ENCODE measurements at places on chromosomes 7 and 10.

GRCh38 chr7:105269397-105269796, 119.3 kb downstream of the SRPK2 start:
- DNase-seq = no peak

DNA sequence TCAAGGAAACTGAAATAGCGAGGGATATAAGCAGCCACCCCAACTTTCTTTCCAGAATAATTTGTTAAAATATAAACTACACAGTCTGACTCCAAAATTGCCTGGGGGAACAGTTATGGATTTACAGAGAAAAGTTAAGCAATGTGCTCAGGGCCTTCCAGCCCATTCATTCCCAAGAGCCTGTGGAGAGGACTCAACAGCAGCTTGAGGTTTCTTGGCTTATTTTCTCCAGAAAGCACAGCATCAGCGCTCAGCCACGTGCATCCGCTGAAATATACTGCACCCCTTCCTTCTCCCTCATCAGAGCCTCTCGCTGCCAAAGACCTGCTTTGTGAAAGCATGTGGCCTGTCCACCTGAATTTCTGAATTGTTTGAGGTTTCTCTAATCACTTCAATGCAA, 375.2 kb upstream of the VWC2 start:
- DNase-seq = no peak

GRCh38 chr10:100653957-100654781, 91.2 kb upstream of the PAX2 start:
- DNase-seq = no peak

GRCh38 chr7:74356589-74357315, 67.5 kb downstream of the CLIP2 start:
- no peak for DNase-seq

DNA sequence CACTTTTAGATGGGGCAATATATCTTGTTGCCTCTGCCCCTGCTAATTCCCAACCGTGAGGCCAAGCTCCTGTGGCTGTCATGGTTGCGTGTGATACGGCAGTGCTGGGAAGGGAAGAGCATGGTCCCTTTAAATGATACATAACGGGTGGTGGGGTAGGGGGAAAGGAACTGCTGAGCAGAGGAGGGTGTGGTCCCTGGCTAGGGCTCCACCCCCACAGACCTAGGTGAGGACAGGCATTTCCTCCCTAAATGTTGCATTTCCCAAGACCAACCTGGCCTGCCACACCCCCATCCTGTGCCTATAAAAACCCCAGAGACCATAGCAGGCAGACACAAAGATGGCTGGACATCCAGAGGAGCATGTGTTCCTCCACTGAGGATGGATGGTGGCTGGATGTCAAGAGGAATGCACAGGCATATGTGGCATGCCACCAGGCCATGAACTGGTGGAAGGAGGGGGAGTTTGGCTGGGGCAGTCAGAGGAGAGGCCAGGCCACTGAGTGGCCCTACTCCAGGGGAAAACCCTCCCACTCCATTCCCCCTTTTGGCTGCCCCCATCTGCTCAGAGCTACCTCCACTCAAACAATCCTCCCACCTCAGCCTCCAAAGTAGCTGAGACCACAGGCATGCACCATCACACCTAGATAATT, 104.0 kb downstream of the PLXDC2 start:
- no peak for DNase-seq

GRCh38 chr7:69896121-69896520, 297.8 kb downstream of the AUTS2 start:
- DNase-seq = no peak

DNA sequence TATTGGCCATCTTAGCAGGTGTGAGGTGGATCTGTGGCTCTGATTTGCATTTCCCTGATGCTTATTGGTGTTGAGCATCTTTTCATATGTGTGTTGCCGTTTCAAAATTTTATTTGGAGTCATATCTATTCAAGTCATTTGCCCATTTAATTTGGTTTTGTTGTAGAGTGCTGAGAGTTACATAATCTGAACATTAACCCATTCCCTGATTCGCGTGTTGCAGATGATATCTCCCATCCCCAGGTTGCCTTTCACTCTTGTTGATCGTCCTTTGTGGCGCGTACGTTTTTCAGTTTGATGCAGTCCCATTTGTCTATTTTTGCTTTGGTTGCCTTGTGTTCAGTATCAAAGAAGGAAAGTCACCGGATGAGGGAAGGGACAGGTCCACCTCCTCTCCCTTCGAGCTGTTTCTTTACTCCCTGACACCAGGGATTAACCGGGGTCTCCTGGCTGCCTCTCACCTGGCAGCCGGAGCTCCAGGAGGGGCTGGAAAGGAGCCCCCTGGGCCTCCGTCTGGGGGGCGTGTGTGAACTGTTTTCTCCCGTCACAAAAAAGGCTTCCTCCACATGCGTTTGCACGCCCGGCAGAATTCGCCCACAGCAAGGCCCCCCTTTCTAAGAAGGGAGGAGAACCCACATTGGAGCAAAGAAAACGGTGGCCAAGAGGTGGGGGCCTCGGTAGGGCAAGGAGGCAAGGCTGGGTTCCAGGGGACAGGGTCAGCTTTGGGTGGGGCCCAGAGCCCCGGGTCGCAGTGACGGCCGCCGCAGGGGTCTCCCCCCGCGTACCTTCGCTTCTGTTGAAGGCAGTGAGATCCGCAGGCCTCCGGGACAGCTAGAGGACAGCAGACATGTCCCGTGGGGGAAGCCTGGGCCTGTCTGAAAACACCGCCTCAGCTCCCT, 8.3 kb downstream of the MNX1 start:
- no peak for DNase-seq

DNA sequence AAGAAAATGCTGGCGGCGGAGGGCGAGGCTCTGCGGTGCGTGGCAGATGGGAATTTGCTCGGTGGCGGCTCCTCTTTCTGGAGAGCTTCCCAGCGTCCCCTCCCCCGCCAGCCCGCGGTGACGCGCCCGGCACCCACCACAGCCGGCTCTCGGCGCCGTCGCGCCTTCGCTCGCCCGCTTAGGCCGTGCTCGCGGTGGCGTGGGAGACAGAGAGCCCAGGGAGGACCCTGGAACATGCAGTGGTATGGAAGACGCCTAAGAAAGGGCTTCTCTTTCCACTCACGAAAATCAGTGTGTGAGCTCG, 576 bp upstream of the CSGALNACT2 start:
- peak; percentile 27 for DNase-seq

GRCh38 chr7:142272841-142273240, 15.0 kb upstream of the PRSS58 start:
- DNase-seq = no peak

DNA sequence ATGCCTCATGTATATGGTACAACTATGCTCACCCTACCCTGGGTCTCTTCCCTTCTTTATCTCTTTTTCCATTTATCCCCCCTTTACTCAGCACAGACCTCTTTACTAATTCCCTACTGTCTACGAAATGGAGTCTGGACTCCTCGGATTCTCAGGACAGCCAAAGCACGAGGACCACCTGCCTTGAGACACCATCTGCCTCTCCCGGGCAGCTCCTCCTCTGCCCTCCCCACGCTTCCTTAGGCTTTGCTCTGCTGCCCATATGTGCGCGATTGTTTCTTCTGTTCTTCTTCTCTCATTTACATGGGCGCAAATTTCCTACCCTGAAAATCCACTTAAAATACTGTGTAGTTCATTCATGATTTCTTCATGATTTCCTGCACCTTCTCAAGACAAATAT, 62.7 kb upstream of the STK17A start:
- DNase-seq = no peak

DNA sequence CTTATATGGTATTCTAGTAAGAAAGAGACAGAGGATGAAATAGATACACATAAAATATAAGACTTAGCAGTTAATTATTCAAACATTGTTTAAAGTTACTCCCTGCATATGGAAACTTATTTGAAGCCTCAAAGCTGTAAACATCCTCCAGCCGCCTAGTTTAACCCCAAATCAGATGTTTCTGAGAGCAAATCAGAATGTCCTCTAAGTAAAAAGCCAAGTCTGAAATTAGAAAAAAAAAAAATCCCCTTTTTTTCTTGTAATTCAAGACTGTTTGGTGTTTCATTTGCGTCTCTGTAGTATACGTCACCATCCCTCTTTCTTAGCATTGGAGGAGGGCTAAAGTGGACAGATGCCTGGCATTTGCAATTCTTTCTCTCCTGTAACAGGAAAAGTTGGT, 46.4 kb downstream of the TMEM26 start:
- no peak for DNase-seq

- no peak for DNase-seq
Measured at GRCh38 chr7:47763063-47763974, 181.4 kb upstream of the TNS3 start.

- no peak for DNase-seq
Measured at GRCh38 chr10:132224343-132225072, 37.8 kb downstream of the DPYSL4 start.

DNA sequence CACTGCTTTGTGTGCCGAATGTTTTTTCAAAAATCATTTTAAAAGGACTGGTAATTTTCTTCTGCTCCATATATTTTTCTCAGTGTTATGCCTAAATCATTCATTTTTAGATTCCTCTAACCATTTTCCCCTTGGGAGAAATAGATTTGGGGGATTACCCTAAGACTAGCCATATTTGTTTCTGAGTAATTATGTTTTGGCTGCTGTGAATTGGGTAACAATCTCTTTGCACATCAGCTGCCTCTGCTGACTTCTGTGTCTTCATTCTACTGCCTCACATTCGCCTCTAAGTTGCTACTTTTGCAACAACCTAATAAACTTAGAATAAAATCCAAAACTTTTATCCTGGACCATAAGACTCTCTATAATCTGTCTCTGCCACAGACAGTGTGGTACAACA, 18.5 kb upstream of the MRC1 start:
- no peak for DNase-seq

DNA sequence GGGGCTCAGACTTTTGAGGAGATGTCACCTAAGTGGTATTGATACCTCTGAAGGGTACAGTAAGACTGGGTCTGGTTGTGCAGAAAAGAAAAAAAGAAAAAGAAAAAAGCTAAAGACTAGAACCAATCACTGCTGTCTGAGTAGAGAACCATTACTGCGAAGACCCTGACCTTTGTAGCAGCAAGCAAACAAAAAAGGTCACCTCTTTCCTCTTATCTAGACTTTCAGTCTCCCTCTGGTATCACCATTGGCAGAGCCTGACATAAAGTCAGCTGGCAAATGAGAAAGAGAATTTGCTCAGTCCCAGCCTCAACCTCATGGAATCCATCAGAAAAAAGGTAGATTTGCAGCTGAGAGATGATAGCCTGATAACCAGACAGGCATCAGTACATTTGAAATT, 2.6 kb upstream of the DNTT start:
- DNase-seq = no peak
